ENCODE measurements at places on chromosomes 5 and 9.
A peak's percentile ranks its signal among the peaks of the same experiment; 100 is the strongest.

DNA sequence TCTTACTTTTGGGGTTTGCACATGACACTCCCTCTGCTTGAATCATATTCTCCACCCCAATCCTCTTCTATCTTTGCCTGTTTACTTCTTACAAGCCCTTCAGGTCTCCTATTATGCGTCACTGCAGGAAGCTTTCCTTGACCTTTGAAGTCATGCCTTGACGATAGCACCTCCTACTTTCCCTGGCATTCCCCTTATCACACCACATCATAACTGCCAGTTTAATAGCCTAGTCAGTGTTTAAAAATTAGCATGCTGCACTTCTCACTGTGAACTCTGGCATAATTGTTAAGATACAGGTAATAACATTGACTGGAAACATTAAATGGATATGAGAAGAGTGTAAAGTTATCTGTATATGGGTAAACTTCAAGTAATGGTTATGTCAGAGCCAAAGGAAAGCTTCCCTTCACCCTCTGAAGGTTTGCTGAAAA is 37.1 kb upstream of the CEP120 start:
- no peak for DNase-seq

DNA sequence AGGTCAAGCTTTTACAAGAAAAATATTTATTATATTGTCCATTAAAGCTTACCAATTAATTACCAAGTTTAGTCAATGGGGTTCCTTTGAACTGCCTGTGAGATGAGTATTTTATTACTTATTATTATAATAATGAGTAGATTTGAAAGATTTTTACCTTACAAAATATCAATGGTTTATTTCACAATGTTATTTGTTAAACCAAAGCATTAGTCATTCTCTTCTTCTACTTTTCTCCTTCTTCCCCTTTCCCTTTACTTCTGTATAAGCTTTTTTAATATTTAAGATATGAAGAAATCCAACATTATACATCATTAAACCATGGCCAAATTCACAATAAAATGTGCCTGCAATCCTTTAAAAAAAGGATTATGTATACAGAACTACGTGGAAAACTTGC is 369.5 kb downstream of the ARL15 start:
- no peak for DNase-seq

DNA sequence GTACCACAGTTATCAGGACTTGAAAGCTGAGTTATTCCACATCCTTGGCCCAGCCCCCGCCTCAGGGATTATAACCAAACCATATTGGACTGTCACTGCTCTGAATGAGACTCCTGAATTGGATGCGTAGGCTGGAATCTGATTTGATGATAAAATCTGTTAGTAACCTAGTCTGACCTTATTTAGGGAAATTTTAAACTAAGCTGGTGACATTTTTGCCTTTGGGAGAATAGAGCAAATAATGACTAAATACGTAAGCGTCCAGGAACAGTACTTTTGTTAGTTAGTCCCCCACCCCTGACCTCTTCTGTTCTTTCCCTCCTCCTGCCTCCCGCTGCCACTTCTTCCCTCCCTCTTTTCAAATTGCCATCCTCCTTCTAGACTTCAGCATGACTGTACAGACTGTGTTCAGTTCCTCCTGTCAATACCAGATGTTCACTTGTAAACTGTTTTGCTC is 92.6 kb downstream of the TLE4 start:
- DNase-seq, result no peak

- DNase-seq, result no peak
These were observed 52.5 kb upstream of the RPS23 start for GRCh38 chr5:82330530-82331270.

GRCh38 chr9:111983484-111983908 is 86.9 kb downstream of the UGCG start:
- DNase-seq, result no peak

DNA sequence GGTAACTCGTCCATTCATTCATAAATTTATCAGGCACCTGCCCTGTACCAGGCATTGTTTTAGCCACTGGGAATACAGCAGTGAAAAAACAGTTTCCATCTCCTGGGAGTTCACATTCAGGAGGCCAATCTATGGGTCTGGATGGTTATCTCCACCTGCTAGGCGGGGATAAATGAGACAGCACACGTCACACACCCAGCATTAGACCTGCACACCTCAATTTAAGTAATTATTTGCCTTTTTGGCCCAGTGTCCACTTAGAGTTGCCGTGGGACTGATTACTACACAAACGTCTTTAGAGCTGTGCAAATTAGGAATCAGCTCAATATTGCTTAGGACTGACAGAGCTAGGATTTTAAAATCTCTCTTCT is 46.1 kb downstream of the STK10 start:
- DNase-seq, result no peak

DNA sequence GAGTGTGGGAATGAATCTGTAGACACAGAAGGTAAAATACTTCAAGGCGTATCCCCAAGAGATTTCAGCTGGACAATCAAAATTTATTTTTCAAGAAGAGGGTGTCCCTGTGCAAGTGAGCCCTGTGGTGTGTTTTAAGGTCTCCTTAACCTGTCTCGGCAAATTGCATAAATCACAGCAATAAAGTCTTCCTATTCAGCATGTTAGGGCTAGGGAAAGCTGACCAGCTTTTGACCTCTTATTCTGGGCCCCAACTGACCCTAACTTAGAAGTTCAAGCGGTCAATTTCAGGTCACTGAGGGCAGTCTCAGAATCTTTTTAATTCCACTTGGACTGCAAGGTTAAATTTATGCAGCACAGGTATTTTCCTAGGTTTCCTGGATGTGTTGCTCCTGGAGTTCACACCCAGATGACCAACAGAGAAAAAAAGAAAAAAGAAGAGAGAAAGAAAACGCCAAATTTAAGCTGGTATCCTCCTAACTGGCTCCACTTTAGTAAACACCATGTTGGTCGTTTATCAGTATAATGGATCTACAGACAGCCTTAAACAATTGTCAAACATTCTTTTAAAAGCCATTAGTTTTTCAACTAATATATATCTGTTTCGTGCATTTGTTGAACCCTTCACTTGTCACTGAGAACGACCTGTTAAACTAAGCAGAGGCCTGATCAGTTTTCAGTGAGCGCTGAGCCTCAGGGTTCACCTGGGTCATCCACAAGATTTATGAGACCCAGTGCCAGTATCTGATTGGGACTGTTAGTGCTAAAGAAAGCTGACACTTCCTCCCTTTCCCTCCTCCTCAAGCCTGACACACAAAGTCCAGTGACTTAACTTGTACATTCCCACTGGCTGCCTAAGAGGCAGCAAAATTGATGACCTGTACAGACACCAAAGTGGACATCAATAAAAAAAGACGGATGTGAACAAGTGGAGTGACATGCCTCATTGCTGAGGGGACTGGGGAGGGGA is 546.1 kb downstream of the NR2F1-AS1 start:
- DNase-seq, result no peak

DNA sequence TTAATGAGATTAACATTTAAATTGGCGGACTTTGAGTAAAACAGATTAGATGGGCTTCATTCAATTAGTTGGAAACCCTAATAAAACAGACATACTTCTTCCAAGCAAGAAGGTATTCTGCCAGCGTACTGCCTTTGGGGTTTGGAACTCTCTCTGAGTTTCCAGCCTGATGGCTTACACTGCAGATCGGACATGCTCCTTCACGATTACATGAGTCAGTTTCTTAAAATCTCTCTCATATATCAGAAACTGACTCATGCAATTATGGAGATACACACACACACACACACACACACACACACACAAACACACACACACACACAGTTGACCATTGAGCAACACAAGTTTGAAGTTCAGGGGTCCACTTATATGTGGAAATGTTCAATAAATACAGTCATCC is 789.4 kb downstream of the CDH12 start:
- DNase-seq, result no peak

DNA sequence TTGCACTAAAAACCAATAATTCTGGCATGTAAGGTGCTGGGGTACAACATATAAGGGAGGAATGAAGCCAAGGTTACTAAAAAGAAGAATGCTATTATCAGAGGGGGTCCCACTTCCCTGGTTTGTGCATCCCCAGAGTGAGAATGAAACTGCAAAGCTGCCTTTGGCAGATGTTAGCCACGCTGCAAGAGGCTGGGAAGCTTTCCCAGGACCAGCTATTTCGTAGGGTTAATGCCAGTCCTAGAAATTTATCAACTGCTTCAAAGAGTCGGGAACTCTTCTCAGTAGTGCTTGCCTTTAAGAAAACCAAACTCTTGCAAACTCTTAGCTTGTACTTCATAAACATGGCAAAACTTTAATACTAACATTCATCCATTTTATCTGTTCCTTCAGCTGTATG is 87.5 kb upstream of the NR5A1 start:
- DNase-seq, result no peak

GRCh38 chr9:113525205-113525604 is 61.7 kb downstream of the RGS3 start:
- DNase-seq, result no peak

- peak; percentile 29 for DNase-seq
These were observed 7.1 kb downstream of the PHYHD1 start for GRCh38 chr9:128927731-128928411.

- no peak for DNase-seq
These were observed 96.9 kb downstream of the SLC1A3 start for GRCh38 chr5:36703245-36703860.

DNA sequence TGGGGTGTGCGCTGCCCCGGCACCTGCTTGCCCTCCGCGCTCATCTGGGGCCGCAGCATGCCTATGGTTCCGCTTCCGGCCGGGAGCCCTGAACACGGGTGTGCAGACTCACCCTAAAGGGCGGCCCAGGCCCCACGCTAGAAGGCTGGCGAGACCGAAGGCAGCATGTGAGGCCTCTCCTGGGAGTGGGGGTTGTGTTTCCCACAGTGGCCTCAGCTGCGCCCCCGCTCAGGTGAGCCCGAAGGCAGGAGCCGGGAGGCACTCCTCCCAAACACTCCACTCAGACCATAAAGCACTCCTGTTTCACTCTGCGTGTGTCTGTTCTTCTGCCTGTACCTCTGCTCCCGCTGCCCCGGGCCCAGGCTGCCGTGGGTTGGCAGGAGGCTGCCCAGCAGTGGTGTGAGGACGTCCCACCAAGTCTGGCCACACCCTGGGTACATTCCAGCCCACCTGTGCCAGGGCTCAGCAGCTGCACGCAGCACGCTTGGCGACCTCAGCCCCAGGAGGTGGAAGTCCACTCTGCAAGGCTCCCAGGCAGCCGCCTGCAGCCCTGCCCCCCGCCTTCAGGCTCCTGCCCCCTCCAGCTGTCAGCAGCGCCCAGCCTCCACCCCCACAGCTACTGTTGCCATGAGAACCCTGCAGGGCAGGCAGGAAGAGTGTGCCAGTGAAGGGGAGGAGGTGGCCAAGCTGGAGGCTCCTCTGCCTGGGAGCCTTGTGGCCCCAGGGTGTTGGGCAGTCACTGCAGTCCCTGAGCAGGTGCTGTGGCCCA is 1.2 kb upstream of the AJM1 start:
- DNase-seq, result no peak

DNA sequence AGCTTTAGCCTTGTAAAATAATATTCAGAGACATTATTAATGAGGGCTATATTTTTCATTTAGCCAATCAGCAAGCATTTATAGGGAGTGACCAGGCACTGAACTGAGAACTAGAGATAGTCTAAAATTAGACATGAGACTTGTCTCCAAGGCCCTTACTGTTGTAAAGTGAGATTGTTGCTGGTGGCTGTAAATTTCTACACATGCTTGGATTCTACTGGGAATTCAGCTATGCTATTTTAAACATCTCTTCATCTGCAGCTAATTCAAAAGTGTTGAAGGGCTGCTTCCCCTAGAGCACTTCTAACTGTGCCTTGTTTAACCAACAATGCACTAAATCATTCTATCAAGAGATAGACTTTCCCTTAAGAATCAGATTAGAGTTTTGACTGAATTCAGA is 67.4 kb downstream of the CHSY3 start:
- no peak for DNase-seq
